Stimulated activated CD8-positive, alpha-beta memory T cell treated with anti-CD3 and anti-CD28 coated beads, Interleukin-12 subunit alpha, Interleukin-12 subunit beta, amount 100 ng/mL, for 4 hours (primary cell): ENCODE measurements at places on chromosomes 5 and 9.

DNA sequence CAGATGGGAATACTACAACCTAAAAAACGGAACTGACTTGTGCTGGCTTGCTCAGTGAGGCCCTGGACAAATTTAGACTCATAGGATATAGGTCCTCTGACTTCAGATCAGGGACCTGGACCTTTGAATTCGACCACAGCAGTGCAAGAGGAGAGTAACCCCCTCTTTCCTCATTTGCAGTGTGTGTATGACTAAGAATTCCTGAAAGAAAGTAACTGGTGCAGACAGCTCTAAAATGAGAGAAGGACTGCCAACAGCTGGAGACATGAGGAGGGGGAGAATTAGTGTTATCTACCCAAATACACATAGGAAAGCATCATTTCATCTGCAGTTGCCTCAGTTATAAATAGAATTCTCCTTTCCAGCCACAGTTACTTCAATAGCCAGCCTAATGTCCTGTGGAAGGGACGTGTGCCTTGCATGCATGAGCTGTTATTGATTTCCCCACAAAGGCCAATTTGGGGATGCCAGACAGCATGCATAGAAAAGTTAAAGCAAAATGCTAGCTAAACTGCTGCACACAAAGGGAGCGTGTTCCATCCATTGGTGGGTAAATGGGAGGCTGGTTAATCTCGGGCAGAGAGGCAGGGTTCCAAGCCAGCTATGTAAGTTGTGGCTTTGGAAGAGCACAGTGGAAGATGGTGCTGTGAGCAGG, 442.7 kb downstream of the CDK5RAP2 start:
- no peak for DNase-seq

DNA sequence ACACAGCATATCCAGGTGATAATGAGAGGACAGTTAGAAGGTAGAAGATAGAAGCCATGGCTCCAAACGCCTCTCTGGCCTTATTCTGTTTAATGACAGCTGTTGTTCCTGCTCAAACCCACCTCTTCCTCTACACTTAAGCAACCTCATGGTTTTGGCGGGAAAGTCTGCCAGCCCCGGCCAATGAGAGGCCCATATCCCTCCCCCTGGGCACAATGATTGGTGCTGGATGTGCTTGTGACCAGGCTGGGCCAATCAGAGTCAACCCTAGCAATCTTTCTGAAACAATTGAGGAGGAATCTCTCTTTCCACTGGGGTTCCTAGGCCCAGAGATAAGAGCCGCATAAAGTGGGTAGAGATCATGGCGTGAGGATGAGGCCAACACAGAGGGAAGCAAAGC, 4.8 kb upstream of the GFI1B start:
- no peak for DNase-seq

GRCh38 chr5:38922199-38922598, 76.4 kb downstream of the OSMR start:
- no peak for DNase-seq

DNA sequence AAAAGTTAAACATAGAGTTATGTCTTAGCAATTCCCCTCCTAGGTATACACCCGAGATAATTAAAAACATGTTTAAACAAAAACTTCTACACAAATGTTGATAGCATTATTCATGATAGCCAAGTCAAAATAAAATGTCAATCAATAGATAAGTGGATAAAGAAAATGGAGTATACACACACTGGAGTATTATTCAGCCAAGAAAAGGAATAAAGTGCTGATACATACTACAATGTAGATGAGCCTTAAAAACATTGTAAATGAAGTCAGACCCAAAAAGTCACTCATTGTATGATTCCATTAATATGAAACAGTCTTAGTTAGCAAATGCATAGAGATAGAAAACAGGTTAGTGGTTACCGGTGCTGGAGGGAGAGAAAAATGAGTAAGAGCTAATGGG, 34.3 kb upstream of the SHB start:
- no peak for DNase-seq

- DNase-seq: no peak
These were observed 88.1 kb downstream of the PCSK1 start for GRCh38 chr5:96344678-96345577.

GRCh38 chr5:159663986-159664385, 252.3 kb upstream of the ADRA1B start:
- DNase-seq: no peak

- DNase-seq: no peak
These were observed 276.7 kb downstream of the CDH10 start for GRCh38 chr5:24368115-24368514.

DNA sequence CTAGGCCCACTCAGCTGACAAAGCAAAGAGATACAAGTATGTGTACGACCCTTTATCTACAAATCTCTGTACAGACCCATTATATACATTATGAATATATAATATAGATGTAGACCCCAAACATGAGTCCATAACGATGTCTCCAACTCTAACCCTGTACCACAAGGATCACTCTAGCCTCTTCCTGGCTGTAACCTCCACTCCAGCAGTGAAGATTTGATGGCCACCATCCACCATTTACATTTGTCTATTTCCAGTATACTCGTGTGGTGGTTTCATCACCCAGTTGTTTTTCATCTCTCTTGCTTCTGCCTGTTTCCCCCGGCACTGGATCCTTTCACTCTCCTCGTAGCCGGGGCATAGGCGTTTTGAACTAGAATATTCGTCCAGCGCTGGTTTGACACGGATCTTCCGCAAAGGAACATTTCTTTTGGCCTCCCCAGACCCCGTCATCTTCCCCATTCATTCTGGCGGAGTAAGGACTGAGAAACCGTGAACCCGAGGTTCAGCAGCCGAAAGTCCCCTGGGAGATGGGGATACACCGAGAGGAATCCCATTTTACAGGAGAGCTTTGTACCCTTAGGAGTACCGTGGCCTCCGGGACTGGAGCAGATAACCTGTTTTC, 828 bp upstream of the TRIO start:
- DNase-seq: no peak

- DNase-seq: no peak
These were observed 62.9 kb downstream of the RAI14 start for GRCh38 chr5:34719029-34719428.

DNA sequence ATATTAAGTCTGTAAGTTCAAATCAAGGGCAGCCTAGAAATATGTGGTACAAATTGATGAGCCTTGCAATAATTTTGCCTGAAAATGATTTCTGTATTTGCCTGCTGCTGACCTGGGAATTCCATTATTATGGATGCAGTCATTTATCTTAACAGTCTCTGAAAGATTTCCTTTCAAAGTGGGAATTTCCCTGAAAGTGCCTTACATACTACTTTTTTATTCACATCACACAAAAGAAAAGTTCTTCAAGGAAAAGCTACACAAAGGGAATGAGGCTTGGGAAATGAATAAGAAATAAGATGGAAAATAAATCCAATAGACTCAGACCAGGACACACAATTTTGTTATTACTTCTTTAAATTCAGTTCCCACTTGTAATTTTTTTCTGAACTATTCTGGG, 537.8 kb upstream of the PTGER4 start:
- DNase-seq: no peak

- DNase-seq: no peak
These were observed 134.4 kb upstream of the ABCA1 start for GRCh38 chr9:105062222-105062855.

DNA sequence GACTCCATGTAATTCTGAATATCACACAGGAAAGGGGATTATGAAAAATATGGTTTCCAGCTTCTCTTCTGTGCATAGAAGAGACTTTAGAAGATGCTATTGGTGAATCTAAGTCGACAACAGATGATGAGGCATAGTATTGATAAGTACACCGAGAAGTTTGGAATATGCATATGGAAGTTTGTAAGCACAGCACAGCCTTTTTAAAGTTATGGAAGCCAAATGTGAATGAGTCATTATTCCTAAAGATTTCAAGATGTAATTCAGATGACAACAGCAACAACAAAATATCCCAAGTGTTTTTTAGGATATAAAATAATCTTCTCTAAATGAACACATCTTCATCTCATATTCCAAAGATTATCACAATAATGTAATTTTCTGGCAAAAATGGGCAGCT, 1723.3 kb downstream of the EFNA5 start:
- no peak for DNase-seq

DNA sequence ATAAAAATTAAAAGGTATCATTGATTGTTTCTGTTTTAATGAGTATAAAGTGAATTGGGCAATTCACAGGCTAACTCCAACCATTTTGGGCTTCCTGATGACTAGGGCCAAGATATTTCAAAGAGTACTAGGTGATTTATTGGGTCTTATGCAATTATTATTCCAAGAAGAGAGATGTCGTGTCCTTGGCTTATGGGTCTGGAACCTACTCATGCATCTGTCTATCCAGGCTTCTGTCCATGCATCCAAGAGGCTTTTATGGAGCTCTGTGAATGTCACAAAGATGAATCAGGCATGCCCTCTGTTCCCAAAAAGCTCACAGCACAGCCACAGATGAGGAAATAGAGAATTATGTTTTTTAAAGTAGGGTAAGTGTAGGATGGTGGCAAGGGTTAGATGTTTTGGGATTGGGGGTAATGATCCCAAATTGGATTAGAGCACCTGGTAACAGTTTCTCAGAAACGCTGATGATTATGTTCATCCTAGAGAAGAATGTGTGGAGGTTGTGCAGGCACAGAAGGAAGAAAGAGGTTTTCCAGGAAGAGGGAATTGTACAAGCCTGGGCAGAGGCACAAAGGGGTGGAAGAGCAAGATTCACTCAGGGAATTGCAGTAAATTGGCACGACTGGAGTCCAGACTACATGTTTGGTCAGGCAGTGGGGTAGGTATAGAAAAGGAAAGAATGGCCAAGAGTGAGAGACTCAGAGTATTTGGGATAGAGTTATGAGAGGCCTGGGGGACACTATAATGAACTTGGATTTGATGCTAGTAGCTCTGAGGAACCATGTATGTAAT, 83.0 kb upstream of the TNC start:
- no peak for DNase-seq

DNA sequence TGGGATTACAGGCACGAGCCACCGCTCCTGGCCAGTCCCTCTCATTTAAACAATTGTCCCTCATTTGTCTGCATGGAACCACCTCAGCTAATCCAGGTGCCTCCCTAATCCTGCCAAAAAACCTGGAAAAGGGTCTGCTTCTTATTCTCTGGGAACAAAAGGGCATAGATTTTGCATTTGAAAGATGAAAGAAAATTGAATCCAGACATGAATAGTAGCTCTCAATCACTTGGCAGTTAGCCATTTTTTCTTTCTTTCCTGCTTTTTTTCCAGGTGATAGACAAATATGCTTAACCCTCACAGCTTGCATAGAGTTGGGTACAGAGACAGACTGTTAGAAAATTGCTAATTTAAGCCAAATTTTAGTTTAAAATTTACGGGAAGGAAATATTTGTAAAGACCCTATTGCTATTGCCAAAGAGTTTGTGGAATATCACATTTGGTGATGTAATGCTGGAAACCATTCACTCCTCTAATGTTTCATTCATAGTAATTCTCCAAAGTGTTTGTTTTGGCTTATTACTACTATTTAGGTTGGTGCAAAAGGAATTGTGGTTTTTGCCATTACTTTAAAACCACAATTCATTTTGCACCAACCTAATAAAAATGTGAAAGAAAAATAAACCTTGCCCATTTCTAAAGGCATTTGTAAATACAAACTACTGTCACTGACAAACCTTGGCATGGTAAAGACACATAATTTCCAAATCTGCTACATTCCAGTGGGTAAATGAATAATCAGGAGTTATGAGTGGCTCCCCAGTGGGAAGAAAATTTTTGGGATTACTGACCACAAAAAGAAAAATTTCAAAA, 80.5 kb upstream of the JAK2 start:
- DNase-seq: no peak

GRCh38 chr5:111132731-111133435, 40.7 kb downstream of the WDR36 start:
- no peak for DNase-seq

- DNase-seq: no peak
These were observed 124.3 kb downstream of the ENC1 start for GRCh38 chr5:74516211-74516636.

- no peak for DNase-seq
These were observed 15.8 kb downstream of the EXOC3 start for GRCh38 chr5:458547-459353.

DNA sequence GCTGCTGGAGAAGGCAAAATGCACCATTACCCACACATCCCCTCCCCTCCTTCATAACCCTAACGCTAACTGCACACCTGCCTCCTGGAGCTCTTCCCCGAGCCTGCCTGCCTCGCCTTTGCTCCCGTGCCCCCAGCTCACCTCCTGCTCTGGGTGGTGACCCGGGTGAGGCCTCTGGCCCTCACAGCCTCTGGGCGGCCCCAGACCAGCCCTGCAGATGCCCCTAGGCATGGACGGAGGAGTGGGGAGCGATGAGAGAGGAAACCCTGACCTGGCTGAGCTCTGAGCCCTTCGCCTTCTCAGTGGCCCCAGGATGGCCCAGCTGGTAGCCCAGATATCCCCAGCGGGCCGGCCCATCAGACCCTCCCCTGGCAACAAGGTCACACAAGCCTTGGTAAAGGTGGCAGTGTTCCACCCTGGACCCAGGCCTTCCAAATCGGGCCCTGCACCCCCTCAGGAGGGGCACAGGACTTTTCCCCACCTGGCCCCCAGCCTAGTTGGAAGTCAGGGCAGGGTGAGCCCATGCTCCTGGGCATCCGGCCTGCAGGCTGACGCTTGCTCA, 14.5 kb upstream of the CAMSAP1 start:
- no peak for DNase-seq

GRCh38 chr5:154541553-154541952, 63.5 kb upstream of the HAND1 start:
- no peak for DNase-seq

GRCh38 chr9:20014168-20014567, 225.3 kb upstream of the SLC24A2 start:
- no peak for DNase-seq

DNA sequence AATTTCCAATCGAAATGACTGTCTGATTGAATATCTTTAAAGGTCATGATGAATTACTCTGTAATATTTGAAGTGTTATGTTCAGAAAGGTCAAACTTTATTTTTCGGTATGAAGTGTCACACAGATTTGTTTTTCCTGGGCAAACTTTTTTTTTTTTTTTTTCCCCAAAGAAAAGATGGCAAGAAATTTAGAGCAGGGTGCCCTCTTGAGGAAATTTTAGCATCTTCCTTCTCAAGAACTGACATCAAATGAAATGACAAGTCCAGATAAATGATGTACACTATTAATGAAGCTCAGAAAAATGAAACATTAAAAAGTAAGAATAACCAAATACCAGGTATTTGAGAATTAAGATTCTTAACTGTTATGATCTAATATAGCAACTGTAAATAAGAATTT, 123.6 kb downstream of the INVS start:
- no peak for DNase-seq

DNA sequence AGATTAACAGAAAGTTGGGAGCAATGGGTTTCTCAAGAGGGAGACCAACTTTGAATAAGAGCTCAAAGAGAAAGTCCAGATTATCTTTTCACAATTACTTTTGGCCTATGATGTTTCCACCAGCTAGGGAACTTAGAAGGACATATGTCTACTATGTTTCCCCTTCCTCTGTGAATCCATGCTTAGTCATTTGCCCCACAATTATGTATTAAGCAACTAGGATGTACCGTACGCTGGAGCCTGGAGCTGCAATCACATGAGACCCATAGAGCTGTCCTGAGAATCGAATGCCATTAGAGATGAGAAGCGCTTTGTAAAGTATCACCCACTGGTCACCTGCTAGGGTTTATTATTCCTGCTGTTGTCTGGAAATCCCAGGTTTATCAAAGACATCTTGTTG, 78.8 kb downstream of the PDE6A start:
- DNase-seq: no peak

GRCh38 chr9:104977580-104977979, 49.6 kb upstream of the ABCA1 start:
- DNase-seq: no peak

- no peak for DNase-seq
These were observed 351.5 kb upstream of the TLE4 start for GRCh38 chr9:79220251-79220650.
